ENCODE measurements at places on chromosomes 1 and 21. TPM values are rescaled to one million over a fixed set of nuclear protein-coding genes. Genes with fewer than 3 reads are reported as not detected.

DNA sequence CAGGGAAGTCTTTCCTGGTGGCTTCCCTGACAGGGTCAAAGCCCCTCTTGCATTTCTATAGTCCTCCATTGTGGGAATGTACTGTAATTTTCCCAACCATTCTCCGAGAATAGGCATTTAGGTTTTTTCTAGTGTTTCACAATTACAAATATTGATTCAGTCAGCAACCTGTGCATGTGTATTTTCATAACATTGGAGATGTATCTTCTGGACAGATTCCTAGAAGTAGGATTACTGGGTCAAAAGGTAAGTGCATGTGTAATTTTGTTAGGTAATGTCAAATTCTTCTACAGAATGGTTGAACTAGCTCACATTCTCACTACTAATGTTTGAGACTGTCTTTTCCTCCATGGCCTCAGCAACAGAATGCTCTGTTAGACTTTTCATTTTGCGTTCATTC, 8.3 kb upstream of the PLA2G2A start:
- no peak overlapping the region for H3K4me3 ChIP-seq
- H3K27me3 ChIP-seq = peaks cover 3% of the 10 kb centered on the region
- H3K36me3 ChIP-seq = no peaks in the 10 kb centered on the region
- no peaks in the 10 kb centered on the region for H3K4me1 ChIP-seq
- no peak overlapping the region for H3K27ac ChIP-seq
- no peak for DNase-seq

- no peaks in the 10 kb centered on the region for H3K27me3 ChIP-seq
- peak overlapping the region; percentile 84 for H3K27ac ChIP-seq
- no peak overlapping the region for H3K4me3 ChIP-seq
- no peaks in the 10 kb centered on the region for H3K36me3 ChIP-seq
- DNase-seq = no peak
These were observed 5.2 kb downstream of the LDLRAP1 start for GRCh38 chr1:25548601-25549000.

GRCh38 chr1:3403011-3403345, 51.5 kb upstream of the ARHGEF16 start:
- no peak overlapping the region for H3K4me3 ChIP-seq
- H3K4me1 ChIP-seq = peaks cover 13% of the 10 kb centered on the region
- H3K27ac ChIP-seq = no peak overlapping the region
- no peaks in the 10 kb centered on the region for H3K36me3 ChIP-seq
- no peak for DNase-seq

- no peaks in the 10 kb centered on the region for H3K4me1 ChIP-seq
- H3K36me3 ChIP-seq = no peaks in the 10 kb centered on the region
- H3K27ac ChIP-seq = no peak overlapping the region
- DNase-seq = no peak
These were observed 14.2 kb upstream of the MRPS14 start for GRCh38 chr1:175037416-175037815.

- no peaks in the 10 kb centered on the region for H3K27me3 ChIP-seq
- H3K36me3 ChIP-seq = peaks cover 73% of the 10 kb centered on the region
- peaks cover 3% of the 10 kb centered on the region for H3K4me1 ChIP-seq
These were observed 12.2 kb upstream of the CCDC27 start for GRCh38 chr1:3740042-3740441.

DNA sequence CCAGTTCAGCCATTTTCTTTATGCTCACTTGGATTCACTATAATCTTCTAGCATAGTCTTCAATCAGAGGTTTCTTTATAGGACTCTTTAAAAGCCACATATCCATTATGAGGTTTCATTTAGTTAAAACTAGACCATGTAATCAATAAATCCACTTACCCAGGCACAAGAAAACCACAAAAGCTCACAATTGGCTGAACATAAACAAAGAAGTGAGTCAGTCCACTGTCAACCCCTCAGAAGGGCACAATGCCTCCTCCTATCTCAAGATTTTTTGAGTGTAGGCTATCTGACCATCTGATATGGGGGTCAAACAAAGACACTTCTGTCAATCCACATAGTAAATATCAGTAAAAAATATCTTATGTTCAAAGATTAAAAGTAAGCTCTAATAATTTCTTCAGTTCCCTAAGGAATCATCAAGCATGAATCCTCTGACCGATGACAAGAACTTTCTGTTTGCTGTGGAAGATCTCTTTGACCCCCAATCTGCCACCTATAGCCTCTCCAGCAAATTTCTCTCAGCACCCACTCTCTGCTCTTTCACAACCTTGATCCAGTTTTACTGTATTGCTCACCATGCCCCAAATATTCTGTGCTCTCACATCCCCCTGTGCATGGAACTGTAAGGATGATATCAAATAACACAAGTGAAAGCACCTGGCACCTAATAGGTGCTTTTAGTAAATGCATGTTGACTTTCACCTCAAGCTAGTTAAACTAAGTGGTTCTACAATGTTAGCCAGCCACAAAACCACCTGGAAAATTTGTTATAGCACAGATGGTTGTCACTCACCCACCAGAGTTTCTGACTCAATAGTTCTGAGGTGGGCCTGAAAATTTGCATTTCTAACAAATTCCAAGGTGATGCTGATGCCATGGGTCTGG, 16.7 kb downstream of the RAB3B start:
- no peak for DNase-seq
- H3K4me1 ChIP-seq = no peaks in the 10 kb centered on the region
- H3K27me3 ChIP-seq = peaks cover 5% of the 10 kb centered on the region
- H3K36me3 ChIP-seq = no peaks in the 10 kb centered on the region
- H3K27ac ChIP-seq = no peak overlapping the region

GRCh38 chr1:240524356-240525069, 87.4 kb downstream of the GREM2 start:
- H3K4me3 ChIP-seq = no peak overlapping the region
- no peaks in the 10 kb centered on the region for H3K27me3 ChIP-seq
- no peak for DNase-seq
- H3K36me3 ChIP-seq = no peaks in the 10 kb centered on the region
- no peaks in the 10 kb centered on the region for H3K4me1 ChIP-seq

DNA sequence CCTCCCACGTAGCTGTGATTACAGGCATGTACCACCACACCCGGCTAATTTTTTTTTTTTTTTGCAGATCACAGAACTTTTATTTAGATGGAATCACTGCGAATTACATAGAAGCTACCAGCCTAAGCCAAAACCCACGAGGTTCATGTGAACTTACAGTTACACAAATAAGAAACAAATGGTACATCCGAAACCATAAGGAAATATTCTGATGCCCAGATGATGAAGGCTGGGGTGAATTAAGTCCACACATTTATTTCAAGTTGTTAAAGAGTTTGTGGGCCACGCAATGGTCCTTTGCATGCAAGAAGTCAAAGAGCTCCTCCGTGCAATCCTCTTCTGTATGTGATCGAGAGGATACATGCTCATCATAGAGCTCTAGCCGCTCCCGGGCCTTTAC, 328 bp downstream of the UQCRHL start:
- no peak overlapping the region for H3K4me3 ChIP-seq
- no peaks in the 10 kb centered on the region for H3K36me3 ChIP-seq

DNA sequence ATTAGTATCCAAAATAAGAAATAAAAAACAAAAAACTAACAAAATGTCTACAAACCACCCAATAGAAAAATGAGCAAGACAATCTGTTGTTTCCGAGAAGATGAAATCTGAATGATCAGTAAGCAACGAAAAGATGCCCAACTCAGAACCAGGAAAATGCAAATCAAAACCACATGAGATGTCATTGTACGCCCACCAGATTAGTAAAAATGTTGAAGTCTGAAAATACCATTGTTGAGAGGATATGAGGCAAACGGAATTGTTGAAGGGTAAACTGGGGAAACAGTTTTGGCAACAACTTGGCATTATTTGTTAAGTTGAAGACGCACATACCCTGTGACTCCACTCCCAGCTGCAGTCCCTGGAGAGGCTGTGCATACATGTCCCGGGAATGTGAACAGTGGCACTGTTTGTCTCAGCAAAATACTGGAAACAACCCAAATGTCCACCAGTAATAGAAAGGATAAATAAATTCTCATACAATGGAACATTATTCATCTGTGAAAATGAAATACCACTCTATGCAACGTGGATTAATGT, 10.6 kb downstream of the ZBTB17 start:
- peaks cover 51% of the 10 kb centered on the region for H3K4me1 ChIP-seq
- H3K27me3 ChIP-seq = no peaks in the 10 kb centered on the region

- DNase-seq = no peak
These were observed 261.9 kb downstream of the HHIPL2 start for GRCh38 chr1:222286011-222286410.

DNA sequence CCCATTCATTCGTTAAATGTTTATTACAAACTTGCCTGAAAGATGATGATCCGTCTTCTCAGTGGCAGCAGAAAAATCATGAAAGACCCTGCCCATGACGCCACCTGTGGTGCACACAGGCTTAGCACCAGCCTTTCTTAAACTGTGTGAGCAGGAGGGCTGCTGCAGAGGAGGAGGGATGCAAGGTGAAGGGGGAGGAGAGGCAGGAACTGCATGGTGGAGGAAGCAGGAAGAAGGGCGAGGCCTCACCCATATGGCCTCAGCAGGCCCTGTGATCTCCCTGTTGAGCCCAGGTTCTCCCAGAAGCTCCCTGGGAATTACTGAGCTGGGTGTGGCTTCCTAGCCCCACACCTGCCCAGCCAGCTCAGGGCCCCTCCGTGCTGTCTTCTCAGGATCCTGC, 25.0 kb upstream of the RD3 start:
- no peak overlapping the region for H3K27ac ChIP-seq
- no peak for DNase-seq
- no peak overlapping the region for H3K4me3 ChIP-seq
- no peaks in the 10 kb centered on the region for H3K27me3 ChIP-seq
- H3K36me3 ChIP-seq = no peaks in the 10 kb centered on the region

DNA sequence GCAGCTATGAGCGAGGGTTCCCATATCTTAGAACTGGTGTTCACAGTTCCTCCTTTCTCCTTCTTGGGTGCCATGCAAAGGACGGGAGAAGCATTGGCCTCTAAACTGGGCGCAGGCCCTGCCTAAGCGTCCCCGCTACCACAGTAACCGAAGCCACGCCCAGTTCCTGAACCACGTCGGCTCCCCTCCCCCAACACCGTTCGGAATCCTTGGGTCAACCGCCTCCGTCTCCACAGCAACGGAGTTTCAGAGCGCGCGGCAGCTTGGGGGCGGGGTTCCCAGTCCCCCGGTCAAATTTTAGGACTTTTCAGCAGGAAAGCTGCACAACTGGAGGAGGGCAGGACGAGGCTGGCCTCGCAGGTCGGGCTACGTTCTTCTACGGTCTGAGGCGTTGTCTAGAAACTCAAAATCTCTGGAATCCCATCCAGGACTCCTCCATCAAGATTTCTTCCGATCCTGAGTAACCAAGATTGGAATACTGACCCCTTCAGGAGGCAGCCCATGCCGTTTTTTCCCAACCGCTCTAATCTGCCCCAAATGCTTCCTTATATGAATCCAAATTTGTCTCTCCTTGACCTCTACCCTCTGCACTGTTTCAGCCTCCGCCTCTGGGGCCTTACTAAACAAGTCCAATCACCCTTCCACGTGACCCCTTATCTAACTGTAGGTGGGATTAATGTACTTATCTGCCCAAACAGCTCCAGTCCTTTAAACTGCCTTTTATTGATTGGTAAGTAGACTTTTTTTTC, at the start of gene SPAG17:
Gene SPAG17 (minus strand): TSS at position 145 of the 749 bp plus-strand sequence. CDS start 71 bp downstream, at position 74.
- DNase-seq = peak; percentile 62
- no peaks in the 10 kb centered on the region for H3K36me3 ChIP-seq
- peak within 1 kb of the TSS; percentile 44 for H3K4me3 ChIP-seq
- H3K27ac ChIP-seq = no peak within 1 kb of the TSS
- no peaks in the 10 kb centered on the region for H3K4me1 ChIP-seq

DNA sequence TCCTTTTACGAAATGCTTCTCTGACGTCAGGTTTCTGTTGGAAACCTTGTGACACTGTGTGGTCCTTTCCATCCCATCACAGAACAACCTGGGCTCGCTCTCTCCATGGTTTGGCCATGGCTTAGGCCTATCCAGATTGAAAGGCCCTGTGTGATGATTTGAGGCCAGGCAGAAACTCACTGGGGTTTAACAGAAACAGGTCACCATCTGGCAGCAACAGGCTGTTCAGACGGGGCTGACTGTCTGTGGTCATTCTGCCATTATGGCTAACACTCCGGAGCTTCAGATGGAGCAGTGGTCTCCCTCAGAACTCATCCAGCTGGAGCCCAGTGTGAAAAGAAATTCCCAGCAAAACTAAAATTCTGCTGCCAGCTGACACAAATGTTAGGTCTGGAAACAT, 9.3 kb downstream of the PLEKHM2 start:
- no peak overlapping the region for H3K27ac ChIP-seq
- peaks cover 26% of the 10 kb centered on the region for H3K36me3 ChIP-seq
- no peak overlapping the region for H3K4me3 ChIP-seq
- H3K4me1 ChIP-seq = peaks cover 58% of the 10 kb centered on the region
- no peak for DNase-seq
- H3K27me3 ChIP-seq = no peaks in the 10 kb centered on the region

GRCh38 chr1:190001187-190001586, 476.5 kb downstream of the BRINP3 start:
- no peak overlapping the region for H3K27ac ChIP-seq
- no peaks in the 10 kb centered on the region for H3K4me1 ChIP-seq
- no peaks in the 10 kb centered on the region for H3K27me3 ChIP-seq
- H3K4me3 ChIP-seq = no peak overlapping the region
- no peaks in the 10 kb centered on the region for H3K36me3 ChIP-seq
- no peak for DNase-seq

DNA sequence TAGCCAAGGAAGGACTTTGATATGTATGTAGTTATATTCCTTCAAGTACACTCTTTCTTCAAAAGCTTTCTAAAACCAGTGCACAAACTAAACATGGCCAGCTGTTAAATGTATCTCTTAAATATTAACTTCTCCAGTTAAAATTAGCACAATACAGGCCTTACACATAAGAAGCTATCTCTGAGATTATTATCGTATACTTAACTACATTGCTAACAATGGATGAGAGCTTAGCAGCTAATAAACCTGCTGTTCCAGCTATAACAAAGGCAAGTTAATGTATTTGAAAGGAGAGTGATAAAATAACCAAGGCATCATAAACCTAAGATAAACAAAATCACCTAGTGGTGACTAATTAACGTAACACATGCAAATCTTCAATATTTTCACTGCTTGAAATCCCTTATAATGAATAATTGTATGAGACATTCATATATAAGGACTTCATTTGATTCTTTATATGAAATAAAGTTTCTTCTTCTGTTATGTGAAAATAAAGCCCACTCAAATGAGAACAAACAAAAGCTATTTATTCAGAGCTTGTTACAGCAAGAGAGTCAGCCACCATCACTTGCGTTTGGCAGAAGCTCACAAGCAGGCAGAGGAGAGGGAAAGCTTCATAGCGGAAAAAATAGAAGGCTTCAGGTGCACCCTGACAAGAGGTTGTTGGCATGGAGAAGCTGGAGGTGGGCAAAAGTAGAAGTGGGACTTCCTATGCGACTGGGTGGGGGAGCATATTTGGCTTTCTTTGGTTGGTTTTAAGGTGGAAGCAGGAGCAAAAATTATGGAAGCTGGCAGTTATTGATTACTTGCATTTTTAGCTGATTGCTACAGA, 274.1 kb upstream of the CHRM3 start:
- no peak overlapping the region for H3K4me3 ChIP-seq
- H3K36me3 ChIP-seq = no peaks in the 10 kb centered on the region
- no peak overlapping the region for H3K27ac ChIP-seq

Gene LRRC53
- total RNA-seq = not detected

Gene NENF
- total RNA-seq = 93.2 TPM

Gene SEMA4A
- total RNA-seq = 1.8 TPM

Gene PSEN2
- 25.8 TPM for total RNA-seq

Gene CA6
- total RNA-seq = not detected

Gene OPRD1
- not detected for total RNA-seq

Gene NTMT2
- total RNA-seq = 3.1 TPM

All from heart right ventricle (tissue), 16 donors.